ENCODE measurements at places on chromosomes 5 and 9. TPM values are rescaled to one million over a fixed set of nuclear protein-coding genes. Genes with fewer than 3 reads are reported as not detected.

ZNF354C gene
- 4.3 TPM for total RNA-seq

GIN1 gene
- total RNA-seq, result 4.5 TPM

SAXO1 gene
- not detected for total RNA-seq

DPYSL3 gene
- total RNA-seq, result 1.1 TPM

ACOT12 gene
- total RNA-seq, result 0.74 TPM

TERT gene
- 8.9 TPM for total RNA-seq

CCDC69 gene
- total RNA-seq, result 2.1 TPM

PCYOX1L gene
- total RNA-seq, result 7.0 TPM

IRX1 gene
- not detected for total RNA-seq

PPP2R2B gene
- total RNA-seq, result 8.8 TPM

IL33 gene
- total RNA-seq, result not detected

CAMK2A gene
- 0.51 TPM for total RNA-seq

GNG10 gene
- 40.0 TPM for total RNA-seq

FOXE1 gene
- total RNA-seq, result 0.82 TPM

OTP gene
- total RNA-seq, result 0.05 TPM

CBY3 gene
- total RNA-seq, result 0.39 TPM

IL9 gene
- not detected for total RNA-seq

C9orf50 gene
- total RNA-seq, result not detected

DDX4 gene
- total RNA-seq, result not detected

CSF1R gene
- 0.05 TPM for total RNA-seq

FUT7 gene
- total RNA-seq, result not detected

EMB gene
- total RNA-seq, result 65.9 TPM

UHRF2 gene
- total RNA-seq, result 17.2 TPM

FGF18 gene
- total RNA-seq, result 1.7 TPM

NRG2 gene
- 20.2 TPM for total RNA-seq

TMEM171 gene
- 2.1 TPM for total RNA-seq

CDC23 gene
- 44.7 TPM for total RNA-seq

ABO gene
- total RNA-seq, result 0.10 TPM

ANKRD33B gene
- total RNA-seq, result 19.1 TPM

CTSV gene
- total RNA-seq, result 27.1 TPM

IFNA13 gene
- not detected for total RNA-seq

FOXD4L3 gene
- total RNA-seq, result not detected

PHF24 gene
- total RNA-seq, result 0.08 TPM

PIP5K1B gene
- not detected for total RNA-seq

SOX30 gene
- total RNA-seq, result not detected

TSLP gene
- not detected for total RNA-seq

FSTL4 gene
- 0.18 TPM for total RNA-seq

SLC34A3 gene
- total RNA-seq, result not detected

HCN1 gene
- total RNA-seq, result 0.36 TPM

All from Panc1 (cell line).